ENCODE measurements at places on chromosomes 7 and 10. TPM values are rescaled to one million over a fixed set of nuclear protein-coding genes. Genes with fewer than 3 reads are reported as not detected.
A peak's percentile ranks its signal among the peaks of the same experiment; 100 is the strongest.

- DNase-seq = no peak
Measured at GRCh38 chr10:88647061-88647615, 17.1 kb upstream of the LIPF start.

DNA sequence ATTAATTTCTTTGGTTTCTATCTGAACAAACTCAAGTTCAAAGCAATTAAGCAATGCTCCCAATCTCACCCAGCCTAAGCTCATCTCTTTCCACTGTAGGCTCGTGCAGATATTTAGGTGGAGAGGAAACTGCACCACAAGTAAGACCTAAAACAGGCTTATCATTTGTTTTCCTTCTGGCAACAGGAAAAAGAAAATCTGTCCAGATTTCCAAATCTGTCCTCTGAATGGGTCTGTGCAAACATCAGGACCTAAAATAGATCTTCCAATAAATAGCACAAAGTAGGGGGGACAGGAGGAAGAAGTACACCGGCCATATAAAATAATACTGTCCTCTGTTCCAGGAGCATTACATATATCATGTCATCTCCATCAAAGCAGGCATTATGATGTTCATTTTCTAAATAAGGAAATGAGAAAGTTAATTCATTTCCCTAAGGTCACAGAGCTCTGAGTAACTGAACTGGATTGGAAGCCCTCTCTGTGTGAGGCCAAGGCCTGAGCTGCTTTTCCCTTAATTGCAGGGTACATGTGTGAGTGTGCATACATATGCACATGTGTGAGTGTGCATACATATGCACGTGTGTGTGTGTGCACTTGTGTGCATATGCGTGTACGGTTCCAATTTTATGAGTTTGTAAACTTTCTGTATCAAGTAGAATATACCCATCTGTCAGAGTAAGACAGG lies 92.8 kb upstream of the PARD3 start:
- no peak for DNase-seq

GPR37 gene
- not detected for total RNA-seq

NYAP1 gene
- 0.32 TPM for total RNA-seq

CAMK1D gene
- 15.4 TPM for total RNA-seq

DNA sequence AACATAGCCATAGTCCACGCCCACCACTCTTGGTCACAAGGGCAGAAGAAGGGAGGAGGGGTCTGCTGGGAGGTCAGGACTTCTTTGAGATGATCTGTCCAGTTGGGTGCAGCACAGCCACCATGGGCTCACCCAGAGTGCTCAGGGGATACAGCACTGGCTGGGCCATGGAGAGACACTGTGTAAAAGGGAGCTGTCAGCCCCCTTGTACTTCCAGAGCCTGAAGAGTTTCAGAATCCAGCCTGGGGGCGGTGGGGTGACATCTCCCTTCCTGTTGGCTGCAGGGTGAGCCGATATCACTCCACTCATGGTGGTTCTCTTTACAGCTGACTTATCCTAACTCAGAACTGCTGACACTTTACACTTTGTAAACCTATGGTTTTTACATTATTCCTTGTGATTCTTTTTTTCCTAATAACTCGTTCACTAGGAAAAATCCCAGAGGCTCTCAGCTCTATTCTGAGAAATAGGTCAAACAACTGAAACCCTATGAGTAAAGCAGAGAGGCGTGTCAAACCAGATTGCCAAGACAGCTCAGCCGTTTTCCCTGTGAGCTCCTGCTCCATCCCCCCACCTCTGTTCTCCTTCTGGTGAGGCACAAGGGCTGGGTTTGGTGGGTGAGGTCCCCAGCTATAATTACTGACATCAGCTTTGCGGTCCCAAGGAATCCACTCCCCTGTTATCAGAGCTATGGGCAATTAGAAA lies 3.2 kb upstream of the MRPS24 start:
- no peak for DNase-seq

ITIH5 gene
- total RNA-seq = not detected

DNA sequence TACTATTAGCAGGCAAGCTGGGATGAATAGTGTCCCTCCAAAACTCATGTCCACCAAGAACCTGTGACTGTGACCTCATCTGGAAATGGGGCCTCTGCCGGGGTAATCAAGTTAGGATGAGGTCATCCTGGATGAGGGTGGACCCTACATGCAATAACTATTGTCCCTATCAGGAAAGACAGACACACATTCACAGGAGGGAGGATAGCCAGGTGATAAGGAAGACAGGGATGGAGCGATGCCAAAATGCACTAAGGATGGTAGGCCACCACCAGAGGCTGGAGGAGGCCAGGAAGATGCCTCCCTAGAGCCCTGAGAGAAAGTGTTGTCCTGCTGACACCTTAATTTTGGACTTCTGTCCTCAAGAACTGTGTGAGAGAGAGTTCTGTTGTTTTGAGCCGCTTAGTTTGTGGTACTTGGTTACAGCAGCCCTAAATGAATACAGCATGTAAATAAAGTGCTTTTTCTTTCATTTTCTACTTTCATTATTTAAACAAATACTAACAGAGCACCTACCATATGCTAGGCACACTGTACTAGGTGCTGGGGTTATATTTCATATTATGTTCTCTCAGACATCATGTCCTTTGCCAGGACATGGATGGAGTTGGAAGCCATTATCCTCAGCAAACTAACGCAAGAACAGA lies 111.9 kb downstream of the USP6NL start:
- no peak for DNase-seq

GRCh38 chr7:96953676-96954513 lies 51.5 kb upstream of the DLX6 start:
- DNase-seq = no peak

- DNase-seq = no peak
Measured at GRCh38 chr7:5001911-5002310, 42.9 kb upstream of the MMD2 start.

DNA sequence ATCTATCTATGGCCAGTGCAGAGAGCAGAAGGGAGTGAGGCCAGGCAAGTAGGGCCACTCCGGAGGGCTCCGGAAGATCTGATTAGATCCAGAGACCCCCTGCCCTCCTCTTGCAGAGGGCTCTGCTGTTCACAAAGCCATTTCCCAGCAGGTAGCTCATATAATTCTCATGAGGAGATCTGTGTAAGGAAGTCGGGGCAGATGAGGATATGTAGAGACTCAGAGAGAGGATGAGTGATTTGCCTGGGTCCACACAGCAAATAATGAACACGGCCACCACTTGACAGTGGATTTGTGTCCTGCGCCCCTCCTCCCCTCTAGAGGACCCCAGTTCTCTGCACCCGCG lies 2.6 kb downstream of the MUC12 start:
- no peak for DNase-seq

CLRN3 gene
- total RNA-seq = not detected

GRCh38 chr10:46235705-46236545 lies 50.9 kb upstream of the ANTXRL start:
- DNase-seq = peak; percentile 5

DNA sequence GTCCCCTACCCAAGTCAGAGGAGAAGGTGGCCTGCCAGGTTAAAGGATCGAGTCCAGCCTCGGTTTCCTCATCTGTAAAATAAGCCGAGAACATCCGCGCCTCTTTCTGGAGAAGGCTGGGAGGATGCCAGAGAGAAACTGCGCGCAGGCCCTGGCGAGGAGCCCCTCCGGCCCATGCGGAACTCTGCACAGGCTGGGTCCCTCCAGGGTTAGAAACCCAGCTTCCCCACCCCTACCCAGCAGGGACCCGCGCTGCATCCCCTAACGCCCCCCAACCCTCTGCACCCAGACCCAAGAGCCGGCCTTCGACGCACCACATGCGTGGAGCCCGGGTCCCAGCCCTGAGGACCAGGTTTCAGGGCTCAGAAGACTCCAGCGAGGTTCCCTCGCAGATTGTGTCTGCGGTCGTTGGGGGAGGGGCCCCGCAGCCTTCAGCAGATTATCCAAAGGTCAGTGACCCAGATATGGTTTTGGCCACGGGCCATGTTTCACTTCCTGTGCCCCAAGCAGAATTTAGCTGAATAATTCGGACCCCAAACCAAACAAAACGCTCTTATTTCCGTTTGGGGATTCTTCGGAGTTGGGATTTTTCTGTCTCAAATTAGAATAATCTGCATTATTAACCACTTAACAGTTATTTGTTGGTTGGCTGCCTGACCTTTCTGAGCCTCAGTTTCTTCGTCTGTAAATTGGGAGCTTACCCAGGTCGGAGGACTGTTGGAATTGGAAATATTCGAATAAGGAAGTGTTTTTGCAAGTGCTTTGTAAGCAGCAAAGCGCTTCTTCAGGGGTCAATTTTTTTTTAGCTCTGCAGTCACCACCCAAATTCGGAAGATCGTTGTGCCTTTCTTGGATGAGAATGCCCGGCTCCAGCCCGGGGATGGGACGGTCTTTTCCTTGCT lies 167.7 kb downstream of the UBE2H start:
- no peak for DNase-seq

DNA sequence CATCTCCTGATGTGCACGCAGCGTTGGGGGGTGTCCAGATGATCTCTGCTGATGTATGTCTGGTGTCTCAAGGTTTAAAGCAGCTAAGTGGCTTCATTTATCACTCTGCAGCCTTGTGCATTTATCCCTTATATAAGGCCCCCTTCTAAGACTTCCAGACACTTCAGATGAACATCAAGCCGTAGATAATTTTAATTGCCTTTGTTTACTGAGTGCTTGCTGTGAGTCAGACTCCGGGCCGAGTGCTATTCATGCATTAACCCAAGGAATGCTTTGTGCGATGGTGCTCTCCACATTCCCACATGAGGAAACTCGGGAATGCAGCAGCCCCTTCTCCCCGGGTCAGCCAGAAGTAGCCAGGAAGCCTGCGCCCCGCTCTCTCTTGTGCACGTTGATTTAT lies 328.6 kb upstream of the COBL start:
- DNase-seq = no peak

GRCh38 chr7:157555313-157555712 lies 218.5 kb downstream of the DNAJB6 start:
- DNase-seq = no peak

MALRD1 gene
- not detected for total RNA-seq

DNA sequence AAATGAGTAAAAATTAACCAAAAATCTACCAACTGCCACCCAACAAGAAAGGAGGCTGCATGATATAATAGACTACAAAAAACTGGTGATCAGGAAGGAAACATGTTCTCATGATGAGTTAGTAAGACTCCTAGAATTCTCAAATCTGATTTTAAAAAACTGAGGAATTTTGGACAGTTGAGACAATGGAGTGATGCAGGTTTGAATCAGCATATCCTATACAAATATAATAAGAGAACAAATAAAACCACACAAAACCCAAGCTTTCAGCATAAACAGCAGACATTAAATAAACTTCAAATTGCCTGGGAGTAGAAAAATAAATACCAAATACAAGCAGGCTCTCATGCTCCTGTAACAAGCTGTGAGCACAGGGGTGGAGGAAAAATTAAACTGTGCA lies 57.8 kb downstream of the SLC25A40 start:
- no peak for DNase-seq

GRCh38 chr7:118214051-118214832 lies 10.3 kb upstream of the ANKRD7 start:
- peak; percentile 47 for DNase-seq

- DNase-seq = no peak
Measured at GRCh38 chr7:96188591-96188991, 133.3 kb downstream of the SLC25A13 start.

GRID1 gene
- total RNA-seq = not detected

OR13A1 gene
- total RNA-seq = 0.15 TPM

NUTM2A gene
- 0.75 TPM for total RNA-seq

DHX32 gene
- total RNA-seq = 8.2 TPM

HUS1 gene
- 38.5 TPM for total RNA-seq

GRCh38 chr10:101560298-101561067 lies 27.6 kb downstream of the POLL start:
- DNase-seq = no peak

GRCh38 chr10:61779950-61780659 lies 117.4 kb downstream of the CABCOCO1 start:
- DNase-seq = no peak

ACTL6B gene
- total RNA-seq = not detected

C10orf62 gene
- not detected for total RNA-seq

Data from activated CD4-positive, alpha-beta T cell treated with anti-CD3 and anti-CD28 coated beads, Interleukin-2, amount 10 ng/mL, durations not matched to agents 7 days and 5 days (primary cell).